ENCODE measurements at places on chromosomes 12 and 14.

DNA sequence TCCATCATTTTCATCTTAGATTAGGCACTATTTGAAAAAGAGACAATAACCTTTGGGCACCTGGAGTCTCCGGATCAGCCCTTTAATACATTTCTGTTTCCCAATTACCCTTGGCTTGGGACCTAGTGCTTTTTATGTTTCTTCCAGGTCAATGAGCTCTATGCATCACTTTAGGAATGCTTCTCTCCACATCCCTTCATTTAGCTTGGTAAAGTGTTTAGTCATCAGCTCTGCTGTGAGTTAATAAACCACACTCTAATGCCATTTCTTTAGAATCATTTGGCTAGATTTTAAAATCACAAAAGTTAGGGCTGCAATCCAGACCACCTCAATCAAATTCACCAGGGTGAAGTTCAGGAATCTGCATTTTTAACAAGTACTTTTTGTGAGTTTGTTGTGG, 41.7 kb downstream of the RASSF9 start:
- DNase-seq: no peak

DNA sequence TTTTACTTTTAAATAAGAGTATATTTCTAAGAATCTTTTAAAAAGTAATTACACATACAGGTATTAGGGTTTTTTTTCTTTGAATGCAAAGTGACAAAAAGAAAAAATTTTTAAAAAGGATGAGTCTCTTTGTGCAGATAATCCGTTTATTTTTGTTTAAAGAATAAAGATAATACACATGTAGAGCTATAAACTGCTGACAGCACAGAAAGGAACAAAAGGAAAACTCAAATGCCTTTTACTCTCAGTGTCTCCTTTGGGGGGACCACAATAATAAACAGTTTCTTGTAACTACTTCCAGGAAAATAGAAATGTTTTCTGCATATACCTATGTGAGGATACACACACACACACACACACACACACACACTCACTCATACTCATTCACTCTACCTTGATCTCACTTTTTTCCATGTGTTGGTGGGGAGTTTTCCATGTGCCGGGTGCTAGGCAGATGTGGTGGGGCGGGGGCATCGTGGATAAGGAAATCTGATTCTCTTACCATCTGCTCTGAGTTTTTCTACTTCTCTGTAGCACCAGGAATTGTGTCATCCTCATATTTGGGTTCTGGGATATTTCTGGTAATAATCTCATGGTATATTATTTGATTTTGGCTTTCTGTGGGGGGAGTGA, 58.1 kb downstream of the KCTD10 start:
- DNase-seq: no peak

GRCh38 chr12:94123127-94123526, 25.2 kb upstream of the PLXNC1 start:
- DNase-seq: no peak

DNA sequence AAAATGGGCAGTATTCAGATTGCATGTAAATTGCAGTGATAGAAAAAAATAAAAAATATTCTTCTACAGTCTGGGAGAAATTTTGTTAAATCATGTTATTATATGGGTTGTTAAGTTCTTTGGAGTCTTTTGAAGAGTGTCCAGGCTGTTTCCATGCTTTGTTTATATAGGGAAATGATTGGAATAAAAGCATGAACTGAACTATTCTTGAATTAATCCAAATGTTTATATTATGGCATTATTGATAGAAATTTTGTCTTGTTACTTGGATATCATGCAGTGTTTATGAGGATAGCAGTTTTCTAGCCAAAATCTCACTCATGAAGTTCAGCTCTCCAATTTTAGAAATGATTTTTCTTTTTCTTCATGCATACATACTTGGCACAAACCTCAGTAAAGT, 108.2 kb upstream of the NAV3 start:
- no peak for DNase-seq

DNA sequence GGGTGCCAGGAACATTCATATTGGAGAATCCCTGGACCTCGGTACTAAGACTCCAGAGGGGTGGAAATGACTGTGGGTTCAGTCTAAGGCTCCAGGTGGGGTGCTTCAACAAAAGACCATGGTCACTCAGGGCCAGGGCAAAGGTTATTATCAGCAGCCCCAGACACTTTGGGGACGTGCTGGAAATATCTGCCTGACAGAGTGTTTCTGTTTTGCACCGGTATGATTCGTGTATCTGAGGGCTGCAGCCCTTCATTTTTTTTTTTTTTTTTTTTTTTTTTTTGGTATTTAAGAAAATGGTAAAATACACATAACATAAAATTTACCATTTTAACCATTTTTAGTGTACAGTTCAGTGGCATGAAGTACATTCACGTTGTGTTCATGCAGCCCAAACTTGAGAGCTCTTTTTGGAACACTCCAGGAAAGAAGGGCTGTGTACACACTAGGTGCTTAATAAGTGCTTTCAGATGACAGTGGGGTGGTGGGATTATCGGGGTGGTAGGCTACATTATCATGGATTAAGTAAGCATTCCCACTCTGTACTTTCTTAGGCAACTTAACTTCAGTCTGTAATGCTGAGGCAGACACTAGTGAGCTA, 120.3 kb downstream of the CHST11 start:
- no peak for DNase-seq

GRCh38 chr14:101108579-101109346, 205.2 kb upstream of the RTL1 start:
- peak; percentile 4 for DNase-seq

DNA sequence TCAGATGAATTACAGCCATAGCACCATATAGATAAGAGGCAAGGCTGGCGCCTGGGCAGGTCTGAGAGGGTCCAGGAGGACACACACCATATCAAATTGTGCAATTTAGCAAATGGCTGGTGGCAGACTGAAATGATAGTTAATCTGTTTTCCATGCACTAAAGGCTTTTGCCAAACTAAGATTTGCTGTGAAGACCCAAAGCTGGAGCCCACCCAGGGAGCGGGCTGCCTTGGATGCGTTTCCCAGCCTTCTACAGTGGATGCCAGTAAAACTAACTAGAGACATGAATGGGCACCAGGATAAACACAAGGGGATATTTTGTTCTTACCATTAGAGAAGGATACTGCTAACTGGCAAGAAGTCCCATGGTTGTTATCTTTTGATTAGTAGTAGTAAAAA, 475.1 kb downstream of the DPF3 start:
- no peak for DNase-seq

- no peak for DNase-seq
These were observed 165.4 kb upstream of the PWP1 start for GRCh38 chr12:107519906-107520859.

GRCh38 chr14:21924479-21924878, 250.9 kb upstream of the OR4E1 start:
- peak; percentile 56 for DNase-seq

DNA sequence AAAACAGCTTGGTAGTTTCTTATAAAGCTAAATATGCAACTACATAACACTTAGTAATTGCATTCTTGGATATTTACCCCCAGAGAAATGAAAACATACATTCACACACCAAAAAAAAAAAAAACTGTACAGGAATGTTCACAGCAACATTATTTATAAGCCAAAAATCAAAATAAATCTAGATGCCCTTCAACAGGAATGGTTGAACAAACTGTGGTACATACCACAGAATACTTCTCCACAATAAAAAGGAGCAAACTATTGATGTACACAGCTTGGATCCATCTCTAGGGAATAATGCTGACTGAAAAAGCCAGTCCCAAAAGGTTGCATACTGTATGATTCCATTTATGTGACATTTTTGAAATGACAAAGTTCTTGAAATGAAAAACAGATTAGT, 62.1 kb upstream of the SLC38A4 start:
- no peak for DNase-seq

GRCh38 chr14:95497561-95498011, 18.9 kb downstream of the SYNE3 start:
- no peak for DNase-seq

DNA sequence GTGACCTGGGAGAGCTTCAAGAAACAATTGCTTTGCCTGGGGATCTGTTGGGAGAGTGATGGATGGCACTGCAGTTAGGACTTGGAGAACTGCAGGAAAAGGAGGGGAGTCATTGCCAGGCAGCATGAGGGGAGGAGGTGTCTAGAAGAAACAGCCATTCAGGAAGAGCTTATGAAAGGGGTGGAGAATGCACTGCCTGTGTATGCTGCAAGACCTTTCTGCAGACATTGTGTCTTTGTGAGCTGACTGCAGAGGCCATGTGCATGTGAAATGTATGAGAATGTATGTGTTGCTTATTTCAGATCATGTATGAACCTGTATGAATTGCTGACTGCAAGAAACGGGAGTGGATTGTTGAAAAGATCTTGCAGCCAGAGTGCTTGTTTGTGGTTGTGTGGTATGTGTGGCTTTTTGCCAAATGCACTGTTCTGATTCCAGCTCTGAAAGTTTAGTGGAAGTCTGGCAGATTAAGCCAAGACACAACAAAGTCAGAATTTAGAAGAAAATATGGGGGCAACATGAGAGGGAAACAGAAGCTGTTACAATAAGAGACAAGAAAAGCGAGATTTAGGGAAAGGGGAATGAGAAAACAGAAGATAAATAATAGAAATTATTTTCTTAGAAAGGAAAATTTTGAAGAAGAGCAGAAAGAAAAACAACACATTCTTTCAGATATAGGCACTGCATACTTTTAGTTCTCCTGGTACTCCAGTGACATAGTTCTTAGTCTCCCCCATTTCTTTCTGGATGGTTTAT, 9.8 kb upstream of the RIMKLB start:
- no peak for DNase-seq

- DNase-seq: no peak
These were observed 991.9 kb downstream of the FLRT2 start for GRCh38 chr14:86521843-86522242.

DNA sequence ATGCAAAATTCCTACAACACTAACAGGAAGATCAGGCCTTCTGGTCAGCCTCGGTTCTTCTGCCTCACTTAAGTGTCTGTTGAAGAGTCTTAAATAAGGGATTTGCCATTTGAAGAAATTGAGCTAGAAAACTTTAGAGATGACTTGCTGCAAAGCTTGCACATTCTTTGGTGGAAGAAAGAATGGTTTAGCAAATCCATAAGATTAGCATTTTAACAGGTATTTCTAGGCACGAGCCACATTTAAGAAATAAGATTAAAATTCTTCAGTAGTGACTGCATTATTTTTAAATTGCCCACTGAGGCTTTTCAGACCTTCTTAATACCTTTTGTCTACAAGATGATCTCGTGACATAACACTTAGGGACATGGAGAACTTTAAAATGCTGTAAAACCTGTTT, 327.1 kb downstream of the TMEM117 start:
- no peak for DNase-seq

DNA sequence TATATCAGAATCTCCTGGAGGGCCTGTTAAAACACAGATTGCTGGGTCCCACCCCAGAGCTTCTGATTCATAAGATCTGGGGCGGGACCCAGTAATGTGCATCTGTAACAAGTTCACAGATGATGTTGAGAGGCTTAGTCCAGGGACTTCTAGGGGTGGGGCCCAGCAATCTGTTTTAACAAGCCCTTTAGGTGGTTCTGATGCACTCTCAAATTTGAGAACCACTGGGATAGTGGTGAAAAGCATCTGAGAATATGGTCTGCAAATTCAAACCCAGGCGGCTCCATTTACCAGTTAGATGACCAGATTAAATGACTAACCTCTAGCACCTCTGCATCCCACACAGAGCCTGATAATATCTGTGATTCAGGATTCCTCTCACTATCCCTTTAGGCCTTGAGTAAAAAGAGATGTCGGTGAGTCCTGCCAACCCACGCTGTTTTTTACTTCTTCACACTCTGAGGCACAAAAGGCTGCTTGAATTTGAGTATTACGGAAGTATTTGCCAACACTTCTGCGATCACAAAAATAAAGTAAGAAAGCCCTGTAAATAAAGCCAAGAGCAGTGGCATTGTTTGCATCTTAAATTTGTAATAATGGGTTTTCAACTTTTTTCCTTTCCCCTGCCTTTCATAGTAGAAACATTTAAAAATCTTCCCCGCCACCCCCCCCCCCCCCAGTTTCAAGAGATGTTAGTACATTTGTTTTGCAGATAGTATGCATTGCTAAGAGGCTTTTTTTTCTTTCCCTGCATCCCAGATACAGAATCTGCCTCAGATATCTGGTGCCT, 1.8 kb upstream of the FRS2 start:
- peak; percentile 18 for DNase-seq

DNA sequence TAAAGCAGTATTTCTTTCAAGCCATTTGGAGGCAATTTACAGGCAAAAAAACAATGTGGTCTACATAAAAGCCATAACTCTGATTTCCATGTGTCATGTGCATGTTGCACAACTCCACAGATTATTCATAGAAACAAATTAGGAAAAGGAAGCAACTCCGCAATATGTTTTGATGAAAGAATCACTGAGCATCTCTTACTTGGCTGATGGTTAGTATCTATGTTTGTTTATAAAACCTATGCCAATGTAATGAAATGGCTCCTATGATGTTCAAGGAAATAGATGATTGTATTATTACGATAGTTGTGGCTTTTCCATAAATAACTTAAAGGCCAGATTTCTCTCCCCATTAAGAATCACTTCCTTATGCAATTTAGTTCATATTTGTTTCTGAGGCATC, 373.7 kb downstream of the CCDC91 start:
- no peak for DNase-seq

- DNase-seq: no peak
These were observed 37.2 kb upstream of the C14orf132 start for GRCh38 chr14:96001866-96002497.

- peak; percentile 31 for DNase-seq
These were observed 129.7 kb upstream of the FUT8 start for GRCh38 chr14:65282896-65283253.

GRCh38 chr14:78253986-78254385, 83.8 kb downstream of the NRXN3 start:
- no peak for DNase-seq

DNA sequence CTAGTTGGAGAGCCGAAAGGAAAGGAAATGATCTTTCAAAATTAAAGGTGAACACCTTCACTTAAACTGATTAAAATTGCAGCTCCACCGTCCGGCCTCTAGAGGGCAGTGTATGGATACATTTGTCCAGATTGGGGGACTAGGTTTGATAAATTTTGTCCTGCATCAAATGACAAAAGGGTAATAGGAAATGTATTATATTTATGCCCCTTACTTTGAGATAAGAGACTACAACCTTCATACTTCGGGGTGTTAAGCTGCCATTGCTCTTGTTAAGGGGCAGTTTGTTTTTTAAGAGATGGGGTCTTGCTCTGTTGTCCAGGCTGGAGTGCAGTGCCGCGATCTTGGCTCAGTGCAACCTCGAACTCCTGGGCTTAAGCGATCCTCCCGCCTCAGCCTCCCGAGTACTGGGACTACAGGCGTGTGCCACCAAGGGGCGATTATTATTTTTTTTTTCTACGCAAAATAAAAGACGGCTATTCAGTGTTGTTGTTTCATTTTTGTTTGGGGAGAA, 818 bp upstream of the SUOX start:
- peak; percentile 66 for DNase-seq

Measured in activated T-cell treated with anti-CD3 and anti-CD28 coated beads, Interleukin-2, amount 50 U/mL, for 48 hours (primary cell).